ENCODE measurements at places on chromosomes 13 and 19.

- no peak for DNase-seq
Observed at GRCh38 chr19:49338023-49338677, 2.9 kb downstream of the CD37 start.

DNA sequence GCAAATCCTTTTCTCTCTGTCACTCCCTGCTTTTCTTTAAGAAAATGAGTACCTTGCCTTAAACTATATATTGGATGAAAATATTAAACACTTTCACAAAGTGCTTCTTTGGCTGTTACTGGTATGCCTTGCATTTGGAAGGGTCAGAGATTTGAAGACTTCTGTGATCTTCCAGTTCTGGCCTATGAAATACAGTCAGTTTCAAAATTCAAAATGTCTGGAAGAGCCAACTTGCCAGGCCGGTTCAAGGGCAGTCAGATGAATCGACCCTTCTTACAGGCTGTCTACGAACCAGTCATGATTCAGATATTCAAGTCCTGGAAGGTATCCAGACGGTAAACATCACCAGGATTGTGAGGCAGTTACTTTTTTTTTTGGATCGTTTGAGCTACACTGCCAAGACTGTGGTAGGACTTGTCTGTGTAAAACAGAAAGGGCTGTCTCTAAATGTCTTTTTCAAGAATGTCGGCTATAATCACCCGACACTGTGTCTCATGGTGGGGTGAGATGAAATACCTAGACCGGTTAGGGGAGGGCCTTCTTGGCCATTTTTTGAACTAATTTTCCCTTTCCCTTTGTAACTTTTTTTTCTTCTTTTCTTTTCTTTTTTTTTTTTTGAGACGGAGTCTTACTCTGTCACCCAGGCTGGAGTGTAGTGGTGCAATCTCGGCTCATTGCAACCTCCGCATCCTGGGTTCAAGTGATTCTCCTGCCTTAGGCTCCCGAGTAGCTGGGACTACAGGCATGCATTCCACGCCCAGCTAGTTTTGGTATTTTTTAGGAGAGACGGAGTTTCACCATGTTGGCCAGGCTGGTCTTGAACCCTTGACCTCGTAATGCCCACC is 11.2 kb downstream of the ACTN4 start:
- no peak for DNase-seq

DNA sequence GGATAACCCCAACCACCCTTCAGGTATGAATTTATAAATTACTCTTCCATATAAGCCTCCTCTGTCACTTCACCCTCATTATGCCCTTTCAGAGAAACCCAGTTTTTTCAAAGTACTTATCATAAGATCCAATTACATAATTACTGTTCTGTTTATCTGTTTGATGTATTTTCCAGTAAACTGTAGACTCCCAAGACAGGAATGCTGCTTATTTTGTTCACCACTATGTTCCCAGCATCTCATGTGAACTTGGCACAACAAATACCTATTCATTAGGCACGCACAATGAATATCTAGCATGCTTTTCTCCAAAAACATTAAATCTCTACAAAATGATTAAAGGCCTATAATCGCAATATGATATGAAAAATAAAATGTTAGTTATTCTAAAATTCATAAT is 13.2 kb downstream of the ENOX1 start:
- DNase-seq: no peak

GRCh38 chr13:58587183-58587582 is 955.6 kb downstream of the PCDH17 start:
- no peak for DNase-seq

DNA sequence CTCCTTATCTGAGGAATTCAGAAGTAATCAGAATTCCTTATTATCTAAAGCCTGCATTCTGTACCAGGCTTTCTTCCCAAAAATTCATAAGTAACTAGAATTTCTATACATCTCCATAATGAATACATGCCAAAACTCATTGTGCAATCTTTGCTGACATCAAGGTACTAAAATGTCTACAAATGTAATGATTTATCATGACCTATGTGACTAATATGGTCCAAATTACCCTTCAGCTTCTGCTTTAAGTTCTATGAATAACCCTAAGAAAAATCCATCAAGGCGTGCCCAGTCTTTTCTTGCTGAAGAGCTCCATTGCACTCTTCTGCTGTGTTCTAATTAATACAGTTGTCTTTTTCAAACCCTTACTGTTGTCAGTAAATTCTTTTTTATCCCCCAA is 58.5 kb upstream of the SLITRK1 start:
- DNase-seq: no peak

- DNase-seq: no peak
Observed at GRCh38 chr19:3285647-3286176, 61.3 kb downstream of the CELF5 start.

DNA sequence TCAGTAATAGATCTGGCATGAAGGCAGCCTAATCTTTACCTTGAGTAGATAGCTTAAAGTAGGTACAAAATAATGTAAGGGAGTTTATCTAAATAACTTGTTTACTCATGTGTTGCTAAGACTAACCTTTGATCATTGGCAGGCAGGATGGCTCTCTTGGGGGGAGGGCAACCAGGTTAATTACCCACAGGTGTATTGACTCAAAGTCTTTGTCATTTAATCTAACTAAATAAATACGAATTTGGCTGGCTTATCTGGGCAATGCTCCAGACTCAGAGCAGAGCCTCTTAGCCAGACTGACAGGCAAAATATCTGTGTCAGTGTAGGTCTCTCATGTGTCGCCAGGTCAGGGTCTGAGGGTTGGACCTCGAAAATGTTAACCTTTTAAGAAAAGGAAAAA is 283.4 kb upstream of the KLHL1 start:
- no peak for DNase-seq

- DNase-seq: no peak
Observed at GRCh38 chr19:30781519-30781918, 409.3 kb downstream of the ZNF536 start.

DNA sequence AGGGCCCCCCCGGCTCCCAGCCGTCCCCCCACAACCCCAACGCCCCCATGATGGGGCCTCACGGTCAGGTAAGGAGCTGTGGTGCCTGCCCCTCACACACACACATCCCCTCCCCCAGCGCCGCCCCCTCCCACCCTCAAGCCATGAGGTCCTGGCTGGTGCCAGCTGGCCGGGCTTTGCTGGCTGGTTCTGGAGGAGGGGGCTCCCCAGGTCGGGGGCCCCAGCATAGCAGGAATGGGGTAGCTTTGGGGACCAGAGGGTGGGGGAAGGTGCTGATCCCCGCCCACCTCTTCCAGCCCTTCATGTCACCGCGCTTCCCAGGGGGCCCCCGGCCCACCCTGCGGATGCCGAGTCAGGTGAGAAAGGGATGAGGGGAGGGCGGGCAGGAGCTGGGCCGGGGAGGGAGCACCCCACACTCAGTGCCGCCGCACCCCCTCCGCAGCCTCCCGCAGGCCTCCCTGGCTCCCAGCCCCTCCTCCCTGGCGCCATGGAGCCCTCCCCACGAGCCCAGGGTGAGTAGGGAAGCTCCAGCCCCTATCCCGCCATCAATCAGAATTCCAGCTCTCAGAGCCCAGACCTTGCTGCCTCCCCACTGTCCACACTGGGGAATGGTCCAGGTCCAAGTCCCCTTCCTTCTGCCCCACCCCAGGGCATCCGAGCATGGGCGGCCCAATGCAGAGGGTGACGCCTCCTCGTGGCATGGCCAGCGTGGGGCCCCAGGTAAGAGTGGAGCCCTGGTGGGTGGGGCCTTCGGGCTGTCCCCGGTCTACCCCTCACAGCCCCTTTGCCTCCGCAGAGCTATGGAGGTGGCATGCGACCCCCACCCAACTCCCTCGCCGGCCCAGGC is 6.4 kb downstream of the ISYNA1 start:
- DNase-seq: no peak
